ENCODE measurements at places on chromosomes 7 and 10.

GRCh38 chr10:367636-368035 is 232.4 kb downstream of the ZMYND11 start:
- no peak for DNase-seq

GRCh38 chr10:58638388-58638787 is 125.7 kb downstream of the BICC1 start:
- DNase-seq, result peak; percentile 34

GRCh38 chr7:155916926-155917655 is 104.8 kb upstream of the SHH start:
- DNase-seq, result no peak

DNA sequence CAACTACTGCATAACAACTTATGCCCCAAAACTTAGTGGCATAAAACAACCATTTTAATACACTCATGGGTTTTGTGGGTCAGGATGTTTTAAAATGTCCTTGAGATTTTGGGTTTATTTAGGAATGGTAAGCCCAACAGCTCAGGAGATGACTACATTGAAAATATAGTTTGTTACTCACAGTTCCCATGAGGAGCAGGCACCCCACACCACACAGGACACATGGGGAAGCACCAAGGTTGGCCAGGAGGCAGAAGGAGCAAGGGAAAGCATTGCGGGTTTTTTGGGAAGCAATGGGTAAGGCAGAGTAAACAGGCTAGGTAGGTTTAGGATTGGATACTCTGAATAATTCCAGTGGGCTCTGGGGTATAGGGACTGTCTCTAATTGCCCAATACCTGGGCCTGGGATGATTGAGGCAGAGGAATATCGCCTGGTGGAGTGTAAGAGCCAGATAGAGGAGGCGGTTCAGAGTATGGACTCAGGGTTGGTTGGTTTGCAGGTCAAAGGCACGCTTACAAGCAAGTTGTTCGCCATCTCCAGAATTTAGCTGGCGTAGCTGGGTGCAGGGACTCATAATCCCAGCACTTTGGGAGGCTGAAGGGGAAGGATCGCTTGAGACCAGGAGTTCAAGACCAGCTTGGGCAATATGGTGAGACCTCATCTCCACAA is 10.0 kb upstream of the MARVELD1 start:
- no peak for DNase-seq

DNA sequence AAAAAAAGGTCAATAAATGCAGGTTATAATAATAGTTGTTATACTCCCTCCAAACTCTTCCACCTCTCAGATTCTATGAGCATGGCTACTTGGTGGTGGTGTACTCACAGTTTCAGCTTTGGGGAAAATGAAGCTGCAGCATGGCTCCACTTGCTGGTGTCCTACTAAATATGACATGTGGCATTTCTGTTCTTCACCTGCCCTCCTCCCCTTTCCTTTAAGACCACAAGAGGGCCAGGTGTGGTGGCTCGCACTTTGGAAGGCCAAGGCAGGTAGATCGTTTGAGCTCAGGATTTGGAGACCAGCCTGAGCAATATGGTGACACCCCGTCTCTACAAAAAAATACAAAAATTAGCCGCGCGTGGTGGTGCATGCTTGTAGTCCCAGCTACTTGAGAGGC is 101.1 kb downstream of the SLC37A3 start:
- DNase-seq, result no peak

DNA sequence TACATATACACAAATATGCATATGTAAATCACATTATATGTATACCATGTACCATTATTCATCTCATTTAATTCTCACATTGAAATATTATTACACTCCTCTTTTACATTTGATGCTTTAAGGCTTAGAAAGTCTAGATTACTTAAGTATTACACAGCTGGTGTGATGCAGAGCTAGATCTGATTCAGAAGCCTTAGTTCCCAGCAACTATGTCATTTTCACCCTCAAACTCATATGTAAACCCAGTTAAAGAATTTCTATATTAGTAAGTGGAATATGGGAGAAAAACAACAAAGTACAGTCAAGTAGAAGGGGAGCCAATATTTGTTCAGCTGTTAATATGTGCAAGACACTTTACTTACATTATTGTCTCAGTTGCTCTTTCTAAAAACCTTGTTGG is 74.3 kb upstream of the CSTF2T start:
- no peak for DNase-seq

GRCh38 chr7:86844608-86845007 is 200.9 kb downstream of the GRM3 start:
- no peak for DNase-seq

DNA sequence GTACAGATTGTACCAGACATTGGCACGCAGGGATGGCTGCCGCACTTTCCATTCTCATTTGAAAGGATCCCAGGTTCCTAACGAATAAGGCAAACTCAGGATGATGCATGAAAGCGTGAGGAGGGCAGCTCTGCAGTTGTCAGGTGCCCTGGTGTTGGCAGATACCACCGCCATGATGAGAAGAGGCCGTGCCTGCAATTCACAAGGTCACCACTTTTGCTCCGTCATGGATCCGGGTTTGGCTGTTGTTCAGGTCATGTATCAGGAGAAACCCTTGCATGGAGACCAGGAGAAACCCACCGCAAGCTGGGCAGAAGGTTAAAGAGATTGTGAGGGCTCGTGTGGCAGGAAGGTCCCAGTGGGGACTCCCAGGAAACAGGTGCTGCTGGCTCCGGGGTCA is 233.2 kb downstream of the KLF6 start:
- no peak for DNase-seq

- DNase-seq, result peak; percentile 50
These were observed 35.2 kb downstream of the PPIF start for GRCh38 chr10:79382491-79382941.

GRCh38 chr7:157955348-157955999 is 618.7 kb downstream of the DNAJB6 start:
- DNase-seq, result peak; percentile 44

DNA sequence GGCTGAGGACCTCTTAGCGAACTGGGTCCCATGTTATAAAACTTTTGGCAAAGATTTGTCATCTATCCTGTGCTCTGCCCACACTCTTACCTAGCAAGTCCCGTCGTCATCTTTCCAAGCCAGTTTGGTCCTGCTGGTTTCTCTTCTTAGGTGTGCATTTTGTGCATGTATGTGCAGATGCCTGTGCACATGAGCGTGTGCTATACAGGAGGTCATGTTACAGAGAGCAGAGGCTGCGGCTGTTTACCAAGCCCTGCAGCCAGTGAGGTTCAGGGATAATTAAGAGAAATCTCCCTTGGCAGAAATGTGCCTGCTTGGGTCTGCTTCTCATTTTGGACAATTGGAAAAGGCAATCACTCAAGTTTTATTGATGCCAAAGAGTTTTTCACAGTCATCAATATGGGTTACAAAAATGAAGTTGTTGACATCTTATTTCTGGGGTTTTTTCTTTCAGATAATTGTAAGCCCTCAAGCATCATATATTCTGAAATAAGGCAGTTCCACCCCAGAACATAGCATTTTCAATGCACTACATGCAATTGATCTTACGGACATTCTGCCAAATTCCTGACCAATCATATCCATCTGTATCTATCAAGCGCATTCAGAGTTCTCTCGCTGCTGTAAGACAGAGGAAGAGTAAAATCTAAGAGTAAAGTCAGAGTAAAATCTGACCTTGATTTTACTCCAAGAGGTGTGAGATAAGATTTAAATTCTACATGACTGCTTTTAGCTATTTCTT is 361.4 kb upstream of the ZNF32 start:
- DNase-seq, result peak; percentile 37

DNA sequence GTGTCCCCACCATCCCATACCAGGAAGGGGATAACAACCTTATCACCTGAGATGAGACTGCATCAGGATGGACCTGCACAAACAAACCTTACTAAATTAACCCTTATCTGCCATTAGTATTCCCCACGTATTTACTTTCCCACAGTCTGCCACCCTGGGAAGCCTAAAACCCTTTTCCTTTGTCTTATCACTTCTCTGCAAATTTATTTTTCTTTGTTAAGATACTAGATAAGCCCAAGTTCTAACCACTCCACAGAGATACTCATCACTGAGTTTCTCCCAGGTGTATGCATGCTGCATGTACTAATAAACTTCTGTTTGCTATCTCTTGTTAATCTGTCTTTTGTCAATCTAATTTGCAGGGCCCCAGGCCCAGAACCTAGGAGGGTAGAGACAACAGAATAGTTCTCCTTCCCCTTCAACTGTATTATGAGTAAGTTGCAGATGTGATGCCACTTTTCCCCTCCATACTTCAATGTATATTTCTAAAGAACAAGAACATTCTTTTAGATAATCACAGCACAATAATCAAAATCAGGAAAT is 66.0 kb downstream of the ELMO1 start:
- DNase-seq, result no peak

DNA sequence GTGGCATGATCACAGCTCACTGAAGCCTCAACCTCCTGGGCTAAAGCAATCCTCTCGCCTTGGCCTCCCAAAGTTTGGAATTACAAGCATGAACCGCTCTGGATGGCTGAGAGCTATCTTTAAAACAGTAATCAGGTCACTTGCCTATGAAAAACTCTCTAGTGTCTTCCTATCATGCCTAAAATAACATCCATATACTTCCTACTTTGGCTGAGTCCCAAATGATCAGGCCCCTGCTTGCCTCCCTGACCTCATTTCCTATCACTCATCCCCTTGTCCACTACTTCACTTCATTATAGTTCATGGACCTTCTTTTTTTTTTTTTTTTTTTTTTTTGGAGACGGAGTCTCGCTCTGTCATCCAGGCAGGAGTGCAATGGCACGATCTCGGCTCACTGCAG is 28.0 kb downstream of the SEPTIN7 start:
- DNase-seq, result no peak

DNA sequence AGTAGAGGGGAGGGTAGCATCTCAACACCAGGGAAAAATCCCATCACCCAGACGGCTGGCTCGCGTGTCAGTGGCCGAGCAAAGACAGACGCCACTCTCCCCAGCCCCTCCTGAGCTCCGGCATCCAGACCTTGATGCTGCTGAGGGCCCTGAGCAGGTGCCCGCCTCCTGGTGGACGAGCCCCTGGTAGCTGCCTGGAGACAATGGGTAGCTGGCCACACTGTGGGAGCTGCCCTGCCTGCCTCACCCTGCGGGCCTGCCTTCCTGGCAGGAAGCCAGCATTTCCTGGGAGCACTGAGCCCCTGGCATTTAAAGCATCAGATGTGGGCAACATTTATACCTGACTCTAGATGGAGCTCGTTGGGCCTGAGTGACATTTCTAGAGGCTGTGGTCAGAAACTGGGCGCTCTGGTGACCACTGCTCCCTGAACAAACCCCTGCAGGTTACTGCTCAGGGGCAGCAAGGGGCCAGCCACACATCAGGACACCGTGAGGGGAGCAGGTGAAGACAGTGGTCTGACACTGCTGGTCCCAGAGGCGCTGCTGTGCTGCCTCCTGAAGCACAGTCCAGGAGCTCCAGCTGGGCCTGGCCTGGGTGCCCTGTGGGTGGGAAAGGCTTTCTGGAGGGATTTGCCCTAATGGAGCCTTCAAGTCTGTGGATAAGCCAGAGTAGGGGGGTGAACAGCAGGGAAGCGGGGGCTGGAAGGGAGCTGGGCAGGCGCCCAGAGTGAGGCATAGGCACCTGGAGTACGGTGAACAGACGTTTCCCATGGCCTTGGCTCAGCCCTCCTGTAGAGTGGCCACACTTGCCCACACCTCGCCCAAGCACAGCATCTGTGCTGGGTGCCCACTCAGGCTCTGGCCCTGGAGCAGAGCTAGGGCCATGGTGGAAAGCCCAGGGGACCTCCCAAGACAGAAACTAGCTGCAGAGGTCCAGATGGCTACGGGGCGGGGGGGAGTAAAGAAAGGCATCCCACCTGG is 138.7 kb downstream of the MAPK8 start:
- DNase-seq, result peak; percentile 53

- DNase-seq, result no peak
These were observed 32.9 kb upstream of the AKR1C2 start for GRCh38 chr10:5036511-5036910.

DNA sequence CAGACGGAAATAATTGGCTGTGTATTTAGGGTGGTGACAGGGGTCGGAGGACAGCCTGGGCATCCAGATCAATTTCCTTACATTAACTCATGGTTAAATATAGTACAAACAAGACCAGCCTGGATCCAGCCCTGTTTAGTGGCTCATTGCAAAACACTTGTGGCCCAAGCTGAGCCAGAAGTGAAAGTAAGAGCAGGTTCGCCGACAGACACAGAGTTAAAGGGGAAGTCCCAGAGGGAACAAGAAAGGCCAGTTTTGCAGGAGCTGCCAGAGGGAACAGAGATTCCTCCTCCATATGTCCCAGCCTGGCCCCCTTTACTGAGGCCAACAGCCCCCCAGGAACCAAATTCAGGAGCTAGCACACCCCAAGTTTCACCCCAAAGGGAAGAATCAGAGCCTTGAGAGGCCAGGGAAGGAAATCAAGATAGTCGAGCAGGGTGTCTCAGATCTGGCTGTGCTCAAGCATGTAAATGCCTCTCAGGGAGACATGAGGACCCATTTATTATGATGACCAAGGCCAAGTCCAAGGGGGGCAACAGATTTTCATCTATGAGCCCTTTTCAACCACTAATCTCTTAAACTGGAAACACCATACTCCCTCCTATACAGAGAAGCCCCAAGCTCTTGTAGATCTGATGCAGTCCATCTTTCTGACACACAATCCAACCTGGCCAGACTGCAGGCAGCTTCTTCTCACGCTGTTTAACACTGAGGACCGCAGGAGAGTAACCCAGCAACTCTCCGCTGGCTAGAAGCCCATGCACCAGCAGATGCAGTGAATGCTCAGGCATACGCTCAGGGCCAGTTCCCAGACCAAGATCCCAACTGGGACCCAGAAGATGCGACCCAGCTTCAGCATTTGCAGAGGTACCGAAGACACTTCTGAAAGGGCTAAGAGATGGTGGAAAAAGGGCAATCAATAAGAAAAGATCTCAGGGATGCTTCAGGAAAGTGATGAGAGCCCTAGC is 15.9 kb upstream of the ADCK2 start:
- peak; percentile 49 for DNase-seq

DNA sequence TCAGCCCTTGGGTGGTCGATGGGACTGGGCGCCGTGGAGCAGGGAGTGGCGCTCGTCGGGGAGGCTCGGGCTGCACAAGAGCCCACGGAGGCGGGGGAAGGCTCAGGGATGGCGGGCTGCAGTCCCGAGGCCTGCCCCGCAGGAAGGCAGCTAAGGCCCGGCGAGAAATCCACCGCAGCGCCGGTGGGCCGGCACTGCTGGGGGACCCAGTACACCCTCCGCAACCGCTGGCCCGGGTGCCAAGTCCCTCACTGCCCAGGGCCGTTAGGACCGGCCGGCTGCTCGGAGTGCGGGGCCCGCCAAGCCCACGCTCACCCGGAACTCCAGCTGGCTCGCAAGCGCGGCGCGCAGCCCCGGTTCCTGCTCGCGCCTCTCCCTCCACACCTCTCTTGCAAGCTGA is 138.4 kb downstream of the BAMBI start:
- DNase-seq, result no peak

All from eye (tissue), 1 donor.